Kidney tubule cell (primary cell): ENCODE measurements at places on chromosomes 3 and 15.

DNA sequence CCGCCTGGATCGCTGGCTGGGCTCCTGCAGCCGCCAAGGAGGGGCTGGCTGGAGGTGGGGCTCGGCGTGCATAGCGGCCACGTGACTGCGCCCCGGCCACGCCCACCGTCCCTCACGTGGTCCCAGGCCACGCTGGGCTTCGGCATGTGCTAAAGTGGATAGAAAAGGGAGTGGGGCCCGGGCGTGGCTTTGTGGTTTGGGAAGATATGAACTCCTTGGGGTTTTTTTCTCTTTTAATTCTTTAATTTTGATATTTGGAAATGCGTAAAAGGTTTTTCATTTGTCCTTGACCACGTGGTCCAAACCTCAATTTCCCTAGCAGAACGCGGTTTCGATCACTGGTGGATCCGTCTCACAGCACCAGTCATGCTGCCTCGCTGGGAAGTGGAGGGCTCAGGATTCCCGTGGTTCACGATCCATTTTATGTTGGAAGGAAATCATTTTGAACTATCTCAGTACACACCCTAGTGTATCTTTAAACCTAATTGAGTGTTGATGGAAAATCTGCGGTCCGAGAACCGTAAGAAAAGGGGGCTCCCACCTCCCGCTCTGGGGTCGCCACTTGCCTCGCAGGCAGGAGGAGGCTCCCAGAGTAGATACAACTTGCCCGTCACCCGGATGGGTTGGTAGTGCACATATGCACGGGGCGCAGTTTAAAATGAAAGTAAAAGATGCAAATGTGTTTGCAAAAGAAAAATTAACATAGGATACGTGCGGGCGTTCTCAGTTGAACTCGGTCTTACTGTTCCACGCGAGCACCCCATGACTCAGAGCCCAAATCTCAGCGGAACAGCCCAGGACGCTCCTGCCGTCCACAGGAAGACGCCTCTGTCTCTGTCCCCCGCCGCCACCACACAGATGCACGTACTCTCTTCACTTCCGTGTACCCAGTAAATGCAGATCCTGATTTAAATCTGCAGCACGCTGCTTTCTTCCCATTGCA lies 141.9 kb downstream of the PGPEP1L start:
- DNase-seq = peak; percentile 75

- peak; percentile 89 for DNase-seq
These were observed 34.8 kb downstream of the MINDY4B start for GRCh38 chr3:150870406-150870805.

DNA sequence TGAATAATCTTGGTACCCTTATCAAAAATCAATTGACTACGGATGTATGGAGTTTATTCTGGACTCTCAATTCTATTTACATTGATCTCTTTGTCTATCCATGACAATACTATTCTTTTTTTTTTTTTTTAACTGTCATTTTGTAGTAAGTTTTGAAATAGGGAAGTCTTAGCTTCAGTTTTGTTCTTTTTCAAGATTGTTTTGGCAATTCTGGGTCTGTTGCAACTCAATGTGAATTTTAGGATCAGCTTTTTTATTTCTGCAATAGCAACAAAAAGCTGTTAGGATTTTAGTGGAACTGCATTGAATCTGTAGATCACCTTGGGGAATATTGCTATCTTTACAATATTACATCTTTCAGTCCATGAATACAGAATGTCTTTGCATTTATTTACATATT lies 21.4 kb downstream of the BTLA start:
- DNase-seq = no peak

DNA sequence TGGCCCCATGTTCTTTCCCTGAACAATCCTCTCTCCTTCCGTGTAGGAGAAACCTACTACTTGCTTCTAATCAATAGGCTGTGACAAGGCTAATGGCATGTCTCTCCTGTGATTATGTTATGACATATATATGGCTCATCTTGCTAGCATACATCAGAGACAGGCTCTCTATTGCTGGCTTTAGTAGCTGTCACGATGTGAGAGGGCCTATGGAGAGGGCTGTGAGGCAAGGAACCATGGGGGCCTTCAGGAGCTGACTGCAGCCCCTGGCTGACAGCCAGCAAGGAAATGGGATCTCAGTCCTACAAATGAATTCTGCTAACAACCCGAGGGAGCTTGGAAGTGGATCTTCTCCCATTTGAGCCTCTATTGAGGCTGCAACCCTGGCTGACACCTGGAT lies 96.3 kb downstream of the EOMES start:
- no peak for DNase-seq

DNA sequence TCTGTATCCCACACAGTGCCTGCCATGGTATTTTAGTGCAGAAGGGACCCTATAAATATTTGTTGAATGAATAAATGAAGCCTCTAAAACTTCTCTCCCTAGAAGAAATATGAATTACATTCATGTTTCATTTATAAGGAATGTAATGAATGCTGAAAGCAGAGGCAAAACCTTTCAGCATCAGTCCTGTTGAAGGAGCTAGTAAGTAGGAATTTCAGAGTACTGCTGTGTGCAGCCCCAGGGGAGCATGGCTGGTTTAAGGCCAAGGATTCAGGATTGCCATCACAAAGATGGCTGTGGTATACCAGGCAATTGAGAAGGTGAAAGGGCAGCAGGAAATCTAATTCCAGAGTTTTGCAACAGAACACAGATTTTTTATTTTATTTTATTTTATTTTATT lies 1131.4 kb downstream of the IGSF11 start:
- no peak for DNase-seq

DNA sequence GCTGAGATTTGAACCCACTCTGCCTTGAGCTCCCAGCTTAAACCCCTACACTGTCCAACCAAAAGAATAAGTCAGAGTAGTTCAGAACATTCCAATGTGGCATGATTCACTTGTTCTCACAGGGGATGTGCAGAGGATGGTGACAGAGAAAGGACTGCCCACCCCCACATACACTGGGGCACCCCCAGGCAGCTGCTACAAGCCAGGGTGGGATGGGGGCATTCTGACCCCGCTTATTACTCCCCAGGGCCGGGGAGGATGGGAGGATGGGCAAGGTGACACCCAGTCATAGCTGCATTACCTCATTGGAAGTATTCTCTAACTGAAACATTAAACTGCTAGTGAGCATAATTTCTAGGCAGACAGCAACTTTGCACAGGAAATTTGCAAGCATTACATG lies 126.0 kb upstream of the PRR20G start:
- no peak for DNase-seq

DNA sequence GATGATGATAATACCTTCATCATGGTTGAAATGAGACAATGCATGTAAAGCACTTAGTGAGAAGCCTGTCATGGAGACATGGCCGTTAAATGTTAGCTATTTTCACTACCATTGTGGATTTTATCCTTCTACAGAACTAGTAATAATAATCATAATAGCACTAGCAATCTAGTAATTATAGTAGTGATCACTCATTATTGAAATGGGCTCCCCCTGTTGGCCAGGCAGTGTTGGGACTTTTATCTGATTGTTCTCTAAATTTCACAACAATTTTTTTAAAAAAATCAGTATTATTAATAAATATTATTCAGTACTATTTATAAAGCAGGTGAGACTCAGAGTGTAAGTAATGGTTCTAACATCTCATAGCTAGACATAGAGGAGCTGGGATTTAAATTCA lies 396.3 kb downstream of the IL5RA start:
- DNase-seq = no peak

GRCh38 chr3:95272781-95273180 lies 1209.9 kb downstream of the NSUN3 start:
- no peak for DNase-seq

- no peak for DNase-seq
These were observed 37.6 kb upstream of the TRIM71 start for GRCh38 chr3:32780071-32780734.

GRCh38 chr15:40995656-40996055 lies 42.4 kb downstream of the CHAC1 start:
- no peak for DNase-seq

- DNase-seq = no peak
These were observed 1.2 kb upstream of the MME start for GRCh38 chr3:155078711-155079467.

DNA sequence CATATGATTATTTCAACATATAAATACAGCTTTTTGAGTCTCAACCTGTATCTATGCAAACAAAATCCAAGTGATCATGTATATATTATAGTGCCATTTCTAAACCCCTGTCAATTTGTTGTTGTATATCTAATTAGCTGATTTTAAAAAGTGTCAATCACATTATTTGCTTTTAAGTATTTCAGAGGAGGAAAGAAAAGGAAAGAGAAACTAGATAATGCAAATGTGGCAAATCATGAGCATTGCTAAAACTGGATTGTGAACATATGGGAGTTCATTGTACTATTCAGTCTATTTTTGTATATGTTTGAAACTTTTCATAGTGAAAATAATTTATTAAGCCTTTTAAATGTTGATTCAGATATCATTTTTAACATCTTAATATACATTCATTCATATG lies 190.7 kb downstream of the ZIC4 start:
- no peak for DNase-seq

GRCh38 chr3:126119976-126120375 lies 36.1 kb upstream of the SLC41A3 start:
- no peak for DNase-seq

- no peak for DNase-seq
These were observed 21.9 kb downstream of the IDH3A start for GRCh38 chr15:78170848-78171773.
